ENCODE measurements at places on chromosomes 16 and 17.
A peak's percentile ranks its signal among the peaks of the same experiment; 100 is the strongest.

GRCh38 chr16:10383626-10384025, 2.2 kb upstream of the ATF7IP2 start:
- no peak for DNase-seq

DNA sequence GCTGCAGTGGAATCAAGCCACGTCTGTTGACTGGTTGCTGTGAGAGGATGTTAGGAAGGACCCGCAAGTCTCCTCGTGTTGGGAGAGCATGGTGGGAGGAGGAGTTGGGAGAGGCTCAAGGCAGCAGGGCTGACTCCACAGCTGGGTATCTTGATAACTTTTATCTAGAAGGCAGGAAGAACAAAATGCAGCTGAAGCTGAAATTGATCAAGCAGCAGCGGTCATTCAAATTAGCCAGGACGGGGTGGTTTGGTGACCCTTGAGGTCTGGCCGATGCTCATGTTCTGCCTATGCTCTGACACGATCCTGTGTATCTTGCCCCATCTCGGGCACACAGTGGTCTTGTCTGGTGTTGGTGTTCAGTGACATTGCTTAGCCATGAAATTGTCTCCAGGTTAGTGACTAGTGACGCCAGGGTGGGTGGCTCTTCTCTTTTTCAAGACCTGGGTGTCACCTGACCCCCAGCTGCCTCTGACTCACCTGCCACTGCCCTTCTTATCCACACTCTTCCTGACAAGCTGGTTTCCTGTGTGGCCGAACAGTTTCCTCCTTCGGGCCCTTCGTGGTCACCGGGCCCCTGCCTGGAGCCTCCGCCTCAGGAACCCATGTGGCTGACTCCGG, 19.1 kb downstream of the NPTX1 start:
- DNase-seq = no peak

DNA sequence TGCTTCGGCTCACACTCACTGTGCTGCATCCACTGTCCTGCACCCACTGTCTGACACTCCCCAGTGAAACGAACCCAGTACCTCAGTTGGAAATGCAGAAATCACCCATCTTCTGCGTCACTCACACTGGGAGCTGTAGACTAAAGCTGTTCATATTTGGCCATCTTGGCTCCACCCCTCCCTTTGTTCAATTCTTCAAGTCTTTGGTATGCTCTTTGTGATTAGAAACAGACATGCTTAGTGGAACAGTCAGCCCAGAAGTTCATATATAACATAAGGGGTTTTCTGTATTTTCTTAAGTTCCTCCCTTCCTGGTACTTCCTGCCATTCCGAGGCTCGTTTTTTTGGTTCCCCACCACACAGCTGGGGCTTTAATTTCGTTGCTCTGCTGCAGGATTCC, 398.5 kb upstream of the DYNLRB2 start:
- no peak for DNase-seq

- no peak for DNase-seq
Observed at GRCh38 chr16:66668777-66669444, 27.6 kb downstream of the CMTM4 start.

DNA sequence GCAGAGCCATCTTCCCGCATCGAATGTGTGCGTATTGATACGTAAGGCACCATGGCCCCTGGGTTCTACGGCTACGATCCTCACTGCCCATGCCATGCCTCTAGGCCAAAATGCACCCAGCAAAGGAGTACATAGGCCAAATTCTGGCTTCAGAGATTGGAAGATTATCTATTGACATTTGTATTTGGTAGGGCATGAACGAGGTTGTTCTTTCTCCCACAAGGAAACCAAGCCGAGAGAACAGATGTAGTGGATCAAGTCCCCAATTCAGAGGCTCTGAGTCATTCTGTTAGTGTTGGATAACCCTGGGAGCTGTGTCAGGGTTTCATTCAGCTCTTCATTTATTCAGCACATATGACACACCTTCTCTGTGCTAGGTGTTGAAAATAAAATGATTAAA, 36.5 kb downstream of the HOXB1 start:
- no peak for DNase-seq

DNA sequence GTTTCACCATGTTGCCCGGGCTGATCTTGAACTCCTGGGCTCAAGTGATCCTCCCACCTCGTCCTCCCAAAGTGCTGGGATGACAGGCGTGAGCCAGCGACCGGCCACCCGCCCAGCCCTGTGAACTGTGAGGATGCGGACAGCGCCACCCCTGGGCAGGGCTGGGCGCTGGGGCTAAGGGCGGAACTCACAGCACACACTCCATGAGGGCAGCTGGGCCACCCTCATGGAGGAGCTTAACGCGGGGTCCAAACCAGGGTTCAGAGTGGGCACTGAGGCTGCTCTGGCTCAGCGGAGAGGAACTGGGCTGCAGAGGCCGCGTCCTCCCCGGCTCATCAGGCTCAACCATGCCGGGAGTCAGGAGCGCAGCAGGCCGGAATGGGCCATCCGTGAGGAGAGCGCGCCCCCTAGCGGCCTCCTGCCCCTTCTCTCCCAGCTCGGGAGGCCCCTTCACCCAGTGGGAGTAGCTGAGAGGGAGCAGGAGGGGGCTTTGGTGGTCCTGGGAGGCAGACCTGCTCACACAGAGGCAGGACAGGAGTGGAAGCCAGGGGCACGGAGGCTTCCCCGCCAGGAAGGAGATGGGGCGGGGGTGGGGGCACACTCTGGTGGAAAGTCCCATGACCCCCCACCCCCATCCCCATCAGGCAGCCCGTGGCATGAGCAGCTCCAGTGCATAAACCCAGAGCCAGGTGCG, 13.8 kb downstream of the CORO7 start:
- DNase-seq = peak; percentile 92

DNA sequence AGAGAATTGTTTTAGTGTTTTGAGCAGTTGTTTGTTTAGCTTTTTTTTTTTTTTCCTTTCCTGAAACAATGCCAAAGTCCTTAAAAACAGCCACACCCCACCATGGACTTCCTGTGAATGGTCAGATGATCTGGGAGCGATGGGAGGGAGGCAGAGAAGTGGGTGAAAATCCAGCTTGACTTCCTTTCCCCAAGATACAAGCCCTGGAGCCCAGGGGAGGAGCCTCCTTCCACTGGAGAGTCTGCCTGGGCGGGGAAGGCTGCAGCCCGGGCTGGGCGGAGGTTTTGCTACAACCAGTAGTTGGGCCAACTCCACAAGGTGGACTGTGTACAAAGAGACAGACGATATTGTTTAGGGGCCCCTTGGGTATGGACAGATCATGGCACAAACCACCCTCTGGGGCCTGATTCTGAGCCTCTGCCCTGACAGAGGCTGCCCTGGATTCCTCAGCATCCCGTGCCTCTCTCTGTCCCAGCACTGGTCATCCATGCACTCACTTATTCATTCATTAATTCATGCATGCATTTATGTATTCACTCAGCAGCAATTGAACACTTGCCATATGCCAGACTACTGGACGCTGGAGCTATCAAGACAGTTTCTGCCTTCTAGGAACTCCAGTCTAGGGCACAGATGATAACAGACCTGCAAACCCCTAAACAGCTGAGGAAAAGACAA, 29.8 kb downstream of the WSB1 start:
- no peak for DNase-seq

GRCh38 chr16:85984231-85984880, 85.4 kb downstream of the IRF8 start:
- no peak for DNase-seq

- DNase-seq = no peak
Observed at GRCh38 chr16:15639061-15639568, 3.8 kb downstream of the MARF1 start.

DNA sequence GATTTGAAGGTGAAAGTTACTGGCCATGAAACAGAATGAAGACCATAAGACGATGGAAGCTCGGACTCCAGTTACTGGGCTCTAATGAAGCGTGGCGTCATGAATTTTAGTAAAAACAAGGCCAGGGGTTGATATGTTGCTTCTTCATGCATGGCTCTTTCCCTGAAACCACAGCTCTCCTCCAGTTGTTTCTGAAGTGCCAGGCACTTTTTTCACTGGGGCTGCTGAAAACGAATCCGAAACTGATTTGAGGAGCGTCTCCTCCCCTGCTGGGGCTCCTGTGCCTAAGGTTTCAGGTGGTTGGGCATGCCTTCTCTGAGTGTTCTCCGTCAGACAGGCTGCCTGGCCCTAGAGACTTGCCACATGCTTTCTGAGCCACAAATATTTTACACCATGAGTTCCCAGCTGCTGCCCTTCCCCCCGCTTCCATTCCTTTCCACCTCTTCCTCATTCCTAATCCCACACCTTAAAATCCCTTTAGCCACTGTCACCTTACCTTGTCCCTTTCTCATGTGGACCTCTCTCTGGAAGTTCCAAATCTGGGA, 3.7 kb upstream of the MYL4 start:
- DNase-seq = no peak

DNA sequence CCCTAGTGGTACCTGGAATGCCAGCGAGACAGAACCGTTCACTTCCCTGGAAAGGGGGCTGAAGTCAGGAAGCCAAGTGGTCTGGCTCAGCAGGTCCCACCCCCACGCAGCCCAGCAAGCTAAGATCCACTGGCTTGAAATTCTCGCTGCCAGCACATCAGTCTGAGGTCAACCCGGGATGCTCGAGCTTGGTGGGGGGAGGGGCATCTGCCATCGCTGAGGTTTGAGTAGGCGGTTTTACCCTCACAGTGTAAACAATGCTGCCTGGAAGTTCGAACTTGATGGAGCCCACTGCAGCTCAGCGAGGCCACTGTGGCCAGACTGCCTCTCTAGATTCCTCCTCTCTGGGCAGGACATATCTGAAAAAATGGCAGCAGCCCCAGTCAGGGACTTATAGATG, 464.7 kb upstream of the TOM1L1 start:
- DNase-seq = no peak

GRCh38 chr16:8877894-8878522, 4.1 kb upstream of the LITAFD start:
- no peak for DNase-seq

DNA sequence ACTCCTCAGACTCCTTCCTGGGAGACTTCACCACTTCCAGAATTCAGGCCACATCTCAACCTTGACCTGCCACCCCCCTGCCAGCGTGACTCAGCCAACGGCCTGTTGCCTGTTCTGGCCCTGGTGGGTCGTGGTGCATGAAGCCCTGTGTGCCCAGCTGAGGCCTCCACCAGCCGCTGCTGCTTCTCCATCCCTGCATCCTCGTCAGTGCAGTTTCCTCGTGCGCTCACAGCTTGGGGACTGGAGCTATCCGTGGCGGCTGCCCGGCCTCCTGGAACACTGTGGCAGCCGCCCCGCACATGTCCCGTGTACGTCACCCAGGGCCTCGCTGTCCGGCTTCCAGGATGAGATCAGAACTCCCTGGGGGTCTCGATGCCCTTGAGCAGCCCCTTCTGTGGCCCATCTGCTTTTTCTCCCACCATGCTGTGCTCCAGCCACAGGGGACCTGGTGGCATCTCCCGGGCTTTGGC, 8.0 kb upstream of the TEDC2 start:
- no peak for DNase-seq

- no peak for DNase-seq
Observed at GRCh38 chr17:35867574-35867973, 1.1 kb downstream of the HEATR9 start.

- no peak for DNase-seq
Observed at GRCh38 chr17:64585146-64585545, 77.0 kb downstream of the SMURF2 start.

- DNase-seq = no peak
Observed at GRCh38 chr16:79283578-79283977, 317.0 kb downstream of the MAF start.

- no peak for DNase-seq
Observed at GRCh38 chr16:83954577-83955016, 1.6 kb downstream of the OSGIN1 start.

DNA sequence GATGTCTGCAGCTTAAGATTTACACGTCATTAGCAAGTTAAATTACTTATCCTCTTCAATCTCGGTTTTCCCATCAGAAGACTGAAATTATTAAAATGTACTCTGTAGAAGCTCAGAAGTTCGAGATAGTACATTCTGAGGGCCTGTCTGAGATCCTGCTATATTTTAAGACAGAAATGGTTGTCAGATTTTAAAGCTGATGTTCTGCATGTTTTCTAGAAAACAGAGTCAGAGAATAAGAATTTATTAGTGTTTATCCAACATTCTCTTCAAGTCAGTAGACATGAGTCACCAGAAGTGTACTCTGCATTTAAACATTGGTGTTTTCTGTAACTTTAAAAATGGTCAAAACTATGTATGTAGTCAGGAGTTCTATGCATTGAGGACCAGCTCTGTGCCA, 155.2 kb upstream of the MYOCD start:
- DNase-seq = no peak

- no peak for DNase-seq
Observed at GRCh38 chr17:70968302-70968701, 799.0 kb downstream of the KCNJ2 start.

DNA sequence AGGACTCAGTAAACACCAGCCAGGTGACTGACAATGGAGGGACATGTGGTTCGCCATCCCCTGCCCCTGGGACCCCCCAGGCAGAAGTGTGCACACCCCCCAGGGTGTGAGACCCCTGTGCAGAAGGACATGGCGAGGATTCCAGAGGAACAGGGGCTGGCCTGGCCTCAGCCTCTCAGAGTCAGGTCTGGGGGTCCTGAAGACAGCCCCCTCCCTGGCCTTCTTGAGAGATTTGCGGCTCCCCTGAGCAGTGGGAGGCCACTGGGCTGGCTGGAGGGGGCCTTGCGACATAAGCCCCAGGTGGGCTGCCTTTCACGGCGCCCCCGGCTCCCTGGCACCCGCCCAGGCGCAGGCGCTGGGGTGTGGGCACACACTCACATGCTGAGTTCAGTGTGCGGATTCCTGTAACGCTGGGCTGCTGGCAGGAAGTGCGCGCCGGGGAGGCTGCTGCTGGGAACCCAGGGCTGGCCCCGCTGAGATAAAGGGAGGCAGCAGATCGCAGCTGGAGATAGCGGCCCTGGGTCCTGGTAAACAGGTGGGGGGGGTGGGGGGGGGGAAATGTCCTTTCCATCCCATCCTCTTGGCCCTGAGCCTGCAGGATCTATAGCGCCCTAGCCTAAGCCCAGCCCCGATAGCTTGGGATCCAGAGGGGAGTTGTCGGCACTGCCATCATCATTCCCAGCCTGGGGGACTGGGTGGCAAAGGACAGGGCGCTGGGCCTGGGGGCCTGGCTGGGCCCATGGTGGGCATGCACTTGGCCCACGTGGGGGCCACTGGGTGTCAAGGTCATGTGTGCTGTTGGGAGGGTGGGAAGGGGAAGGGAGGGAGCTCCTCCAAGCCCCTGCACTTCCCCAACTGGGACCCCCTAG, 27.1 kb downstream of the TMEM235 start:
- DNase-seq = peak; percentile 89

DNA sequence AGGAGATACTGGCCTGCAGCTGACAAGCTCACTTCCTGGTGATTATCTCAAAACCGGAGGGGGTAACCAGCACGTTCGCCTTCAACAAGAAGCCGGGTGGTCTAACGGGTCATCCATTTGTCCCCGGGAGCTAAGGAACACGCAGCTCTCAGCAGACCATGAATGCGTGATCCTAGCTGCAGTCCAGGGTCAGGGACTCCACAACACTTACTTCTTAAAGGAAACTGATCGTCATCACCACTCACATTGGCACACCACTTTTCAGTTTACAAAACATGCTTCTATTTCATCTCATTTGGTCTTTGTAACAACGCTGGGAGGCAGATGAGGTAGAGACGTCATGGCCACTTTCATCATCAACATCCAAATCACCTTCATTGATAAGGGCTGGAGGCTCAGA, 25.2 kb downstream of the COTL1 start:
- no peak for DNase-seq

GRCh38 chr17:8255499-8255898, 6.4 kb downstream of the PFAS start:
- DNase-seq = no peak

GRCh38 chr17:50396261-50397110, 837 bp downstream of the LRRC59 start:
- DNase-seq = peak; percentile 43

Measured in BE2C (cell line).